Endothelial cell (in vitro differentiated cells): ENCODE measurements at places on chromosomes 7 and 10.

DNA sequence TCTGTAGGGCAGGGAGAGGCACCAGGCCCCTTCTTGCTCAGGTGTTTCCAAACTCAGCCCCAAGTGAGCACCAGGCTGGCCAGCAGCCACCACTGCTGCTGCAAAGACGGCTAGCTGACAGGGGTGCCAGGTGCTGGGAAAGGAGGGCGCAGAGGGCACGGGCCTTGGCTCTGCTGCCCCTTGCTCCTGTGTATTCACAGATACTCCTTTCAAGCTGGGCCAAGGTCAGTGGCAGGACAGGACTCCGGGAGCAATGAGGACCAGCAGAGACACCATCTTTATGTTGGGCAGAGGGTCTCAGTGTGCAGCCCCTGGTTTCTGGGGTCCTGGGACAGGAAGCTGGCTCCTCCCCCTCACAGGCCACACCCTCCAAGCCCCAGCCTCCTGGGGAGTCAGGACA, 110.1 kb downstream of the SMURF1 start:
- DNase-seq = no peak

GRCh38 chr7:131932271-131932670, 375.8 kb upstream of the PODXL start:
- no peak for DNase-seq

GRCh38 chr10:30959836-30960210, 71.8 kb downstream of the ZNF438 start:
- no peak for DNase-seq

- DNase-seq = no peak
Observed at GRCh38 chr10:96764425-96765060, 44.2 kb upstream of the PIK3AP1 start.

GRCh38 chr10:52785418-52785817, 12.8 kb upstream of the MBL2 start:
- DNase-seq = no peak

DNA sequence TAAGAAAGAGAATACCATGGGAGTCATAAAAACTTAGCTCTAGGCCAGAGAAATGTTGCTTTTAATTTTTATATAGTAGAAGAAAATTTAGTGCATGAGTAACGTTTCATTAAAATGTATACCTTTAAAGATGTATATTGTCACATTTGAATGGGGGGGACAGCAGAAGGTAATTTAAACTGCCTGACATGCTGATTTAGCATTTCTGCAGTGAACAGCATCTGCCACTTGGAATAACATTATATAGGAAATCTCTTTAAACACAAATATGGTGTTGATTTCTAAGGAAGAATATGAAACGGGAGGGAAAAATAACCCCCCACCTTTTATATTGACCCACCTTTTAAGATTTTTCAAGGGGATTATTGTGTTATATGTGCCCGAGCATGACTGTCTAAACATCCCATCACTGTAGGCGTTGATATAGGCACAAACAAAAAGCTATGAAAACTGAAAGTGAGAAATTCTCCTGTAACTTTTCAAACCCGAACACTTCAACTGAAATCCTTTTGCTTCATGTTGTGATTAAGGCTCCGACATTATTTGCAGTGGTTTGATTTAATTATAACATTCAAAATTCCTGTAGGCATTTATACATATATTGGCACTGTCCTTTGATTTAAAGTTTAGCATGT, 244.7 kb upstream of the CELF2 start:
- no peak for DNase-seq

DNA sequence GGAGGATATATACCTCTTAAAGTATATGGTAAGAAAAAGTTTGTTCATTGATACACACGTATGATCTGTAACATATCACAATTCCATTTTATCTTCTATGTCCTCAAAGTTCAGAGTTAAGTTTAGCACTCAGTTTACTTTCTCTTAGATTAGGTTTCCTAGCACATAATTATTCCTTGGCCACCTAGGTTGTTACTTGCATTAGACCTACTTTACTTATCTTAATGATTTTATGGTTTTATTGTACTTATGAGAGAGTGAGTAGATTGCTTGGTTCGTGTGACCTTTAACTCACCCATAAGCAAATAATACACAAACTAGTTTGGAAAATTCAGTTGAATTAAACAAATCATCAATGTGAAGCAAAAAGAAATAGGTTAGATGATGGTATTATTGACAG, 33.9 kb upstream of the SP4 start:
- DNase-seq = no peak
